Stimulated activated CD8-positive, alpha-beta memory T cell treated with anti-CD3 and anti-CD28 coated beads, Interleukin-7, amount 100 ng/mL, for 1 hour (primary cell): ENCODE measurements at places on chromosomes 4 and X.

- DNase-seq = no peak
These were observed 87.2 kb downstream of the MMRN1 start for GRCh38 chr4:89981789-89982334.

DNA sequence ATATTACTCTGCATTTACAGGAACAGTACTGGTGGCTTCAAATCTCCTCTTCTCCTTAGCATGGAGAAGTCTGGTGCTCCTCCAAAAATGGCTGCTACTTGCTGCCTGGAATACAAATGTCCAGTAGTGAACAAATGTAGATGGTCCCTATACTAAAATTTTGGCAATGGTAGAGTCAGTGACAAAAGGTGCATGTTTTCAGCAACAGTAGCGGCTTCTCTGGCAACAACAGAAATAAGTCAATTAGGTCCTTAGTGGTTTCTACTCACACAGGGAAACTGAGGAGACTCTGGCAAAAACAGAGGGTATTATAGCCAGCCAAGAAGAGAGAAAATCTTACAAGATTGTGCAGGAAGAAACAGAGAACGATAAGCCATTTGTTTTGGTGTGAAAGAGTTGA lies 1368.4 kb upstream of the ADGRL3 start:
- no peak for DNase-seq

- DNase-seq = no peak
These were observed 4.9 kb downstream of the UGT8 start for GRCh38 chr4:114603497-114603896.

GRCh38 chr4:38109896-38110295 lies 149.7 kb downstream of the PTTG2 start:
- DNase-seq = no peak

- DNase-seq = no peak
These were observed 160.1 kb downstream of the STK32B start for GRCh38 chr4:5211282-5211839.

GRCh38 chrX:5957506-5957905 lies 271.2 kb downstream of the NLGN4X start:
- no peak for DNase-seq

- DNase-seq = no peak
These were observed 308.5 kb upstream of the AADAT start for GRCh38 chr4:170398218-170398617.

DNA sequence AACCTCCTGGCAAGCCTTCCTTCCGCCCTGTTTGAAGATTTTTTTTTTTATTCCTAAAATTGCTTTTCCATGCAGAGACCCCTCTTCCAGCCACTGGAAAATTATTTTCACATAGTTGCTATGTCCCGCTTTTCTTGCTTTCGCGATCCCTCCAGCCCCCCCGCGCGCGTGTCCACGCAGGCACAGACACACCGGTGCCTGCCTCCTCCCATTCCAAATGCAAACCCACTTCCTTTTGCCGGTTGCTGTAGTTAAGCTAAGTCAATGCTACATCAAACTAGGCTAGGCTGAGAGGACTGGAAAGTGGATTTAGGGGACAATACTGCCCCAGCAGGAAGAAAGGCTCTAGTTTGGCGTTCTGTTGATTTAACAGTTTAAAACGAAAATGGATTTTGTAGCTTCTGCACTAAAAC lies 111.0 kb downstream of the DHX15 start:
- DNase-seq = no peak

- no peak for DNase-seq
These were observed 27.2 kb downstream of the SLC39A8 start for GRCh38 chr4:102318105-102318504.

- no peak for DNase-seq
These were observed 3.7 kb downstream of the CTAG2 start for GRCh38 chrX:154649503-154650220.

GRCh38 chr4:102759831-102760644 lies 730 bp downstream of the MANBA start:
- no peak for DNase-seq

- no peak for DNase-seq
These were observed 96.5 kb downstream of the ARHGAP10 start for GRCh38 chr4:147828331-147828905.
